ENCODE measurements at places on chromosomes 7 and 10. TPM values are rescaled to one million over a fixed set of nuclear protein-coding genes. Genes with fewer than 3 reads are reported as not detected.

DNA sequence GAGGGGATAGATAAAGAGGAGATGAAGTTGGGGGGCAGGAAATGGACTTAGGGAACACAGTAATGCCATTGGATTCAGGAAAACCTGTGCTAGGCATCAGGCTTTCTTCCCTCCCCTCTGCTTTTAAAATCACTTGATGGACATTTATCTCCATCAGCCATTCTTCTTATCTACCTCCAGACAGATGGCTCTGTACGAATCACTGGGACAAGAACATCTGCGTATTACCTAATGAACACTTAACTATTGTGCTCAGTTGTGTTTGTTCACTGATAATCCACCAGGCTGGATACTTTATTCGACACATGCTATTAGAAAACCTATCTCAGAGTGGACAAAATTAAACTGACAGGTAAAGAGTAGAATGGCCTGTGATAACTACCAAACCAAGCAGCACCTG is 40.0 kb downstream of the TNKS2 start:
- DNase-seq = no peak

The TUBB8 gene
- not detected for total RNA-seq

The PANK1 gene
- total RNA-seq = 24.0 TPM

The OPALIN gene
- total RNA-seq = not detected

The SHTN1 gene
- 86.9 TPM for total RNA-seq

GRCh38 chr7:156001496-156002260 is 189.4 kb upstream of the SHH start:
- DNase-seq = no peak

DNA sequence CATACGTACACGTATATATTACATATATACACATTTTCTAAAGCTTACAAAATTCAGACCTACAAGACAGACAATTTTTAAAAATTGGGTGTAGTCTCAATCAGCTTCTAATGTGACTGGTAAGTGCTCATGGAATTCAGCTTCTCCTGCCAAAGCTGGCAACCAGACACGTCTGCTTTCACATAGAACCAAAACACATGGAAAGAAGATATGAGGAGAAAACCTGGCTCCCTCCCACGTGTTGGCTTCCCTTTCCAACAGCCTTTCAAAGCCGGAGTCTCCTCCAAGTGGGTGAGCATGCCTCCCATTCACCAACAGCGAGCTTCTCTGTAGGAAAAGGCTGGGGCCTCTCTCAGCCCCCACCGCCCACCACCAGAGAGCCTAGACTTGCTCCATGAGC is 33.4 kb downstream of the CDCA7L start:
- no peak for DNase-seq

The IFIT1B gene
- not detected for total RNA-seq

DNA sequence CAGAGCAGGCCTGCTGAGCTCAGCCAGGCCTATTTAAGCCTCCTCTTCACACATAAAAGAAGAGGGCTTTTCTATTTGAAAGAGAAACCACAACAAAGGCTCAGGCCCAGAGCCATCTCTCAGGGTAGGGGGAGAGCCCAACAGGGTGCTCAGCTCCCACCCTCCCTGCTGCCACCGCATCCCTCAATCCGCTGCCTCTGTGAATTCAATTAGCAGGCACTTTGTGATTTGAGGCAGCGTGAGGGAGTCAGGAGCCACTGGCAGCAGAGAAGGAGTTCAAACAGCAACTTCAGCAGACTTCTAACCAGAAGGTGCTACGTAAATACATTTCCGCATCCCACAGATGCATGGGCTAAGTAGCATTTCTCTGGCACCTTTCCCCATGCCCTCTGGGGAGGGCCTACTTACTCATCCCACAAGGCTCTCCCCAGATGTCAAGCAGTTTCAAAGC is 45.2 kb downstream of the LRRC20 start:
- DNase-seq = no peak

The TACC2 gene
- total RNA-seq = 98.5 TPM

The CNPY1 gene
- not detected for total RNA-seq

GRCh38 chr7:155493744-155494538 is 36.0 kb downstream of the EN2 start:
- no peak for DNase-seq

- DNase-seq = no peak
These were observed 23.6 kb downstream of the MKI67 start for GRCh38 chr10:128102480-128103228.

- no peak for DNase-seq
These were observed 297.9 kb upstream of the NFE2L3 start for GRCh38 chr7:25854059-25854458.

DNA sequence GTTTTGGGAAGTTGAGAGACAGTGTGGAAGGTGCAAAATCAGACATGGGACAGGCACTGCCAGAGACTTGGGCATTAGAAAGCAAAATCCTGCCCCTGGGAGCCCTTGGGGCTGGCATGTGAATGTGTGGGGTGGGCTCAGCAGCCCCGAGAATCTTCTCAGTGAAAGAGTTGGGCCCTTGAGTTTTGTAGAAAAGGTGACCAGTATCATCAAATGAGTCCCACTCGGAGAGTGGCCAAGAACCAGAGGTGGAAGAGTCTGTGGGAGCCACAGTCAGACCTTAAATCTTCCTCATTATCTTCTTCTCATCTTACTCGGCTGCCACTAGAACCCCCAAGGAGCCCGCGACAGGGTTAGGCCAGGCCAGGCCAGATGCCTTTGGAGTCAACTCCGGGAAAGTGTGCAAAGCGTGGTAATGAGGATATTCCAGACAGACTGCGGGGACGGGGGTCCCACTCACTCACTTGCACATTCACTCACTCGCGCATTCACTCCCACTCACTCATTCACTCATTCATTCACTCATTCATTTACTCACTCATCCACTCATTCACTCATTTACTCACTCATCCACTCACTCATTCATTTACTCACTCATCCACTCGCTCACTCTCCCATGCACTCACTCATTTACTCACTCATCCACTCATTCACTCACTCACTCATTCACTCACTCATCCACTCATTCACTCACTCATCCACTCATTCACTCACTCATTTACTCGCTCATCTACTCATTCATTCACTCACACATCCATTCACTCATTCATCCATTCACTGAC is 74.9 kb downstream of the CARD11 start:
- DNase-seq = peak; percentile 23
